ENCODE measurements at places on chromosomes 13 and 19.
A peak's percentile ranks its signal among the peaks of the same experiment; 100 is the strongest.

- no peak for DNase-seq
These were observed 36.3 kb downstream of the AP1M1 start for GRCh38 chr19:16233836-16234551.

DNA sequence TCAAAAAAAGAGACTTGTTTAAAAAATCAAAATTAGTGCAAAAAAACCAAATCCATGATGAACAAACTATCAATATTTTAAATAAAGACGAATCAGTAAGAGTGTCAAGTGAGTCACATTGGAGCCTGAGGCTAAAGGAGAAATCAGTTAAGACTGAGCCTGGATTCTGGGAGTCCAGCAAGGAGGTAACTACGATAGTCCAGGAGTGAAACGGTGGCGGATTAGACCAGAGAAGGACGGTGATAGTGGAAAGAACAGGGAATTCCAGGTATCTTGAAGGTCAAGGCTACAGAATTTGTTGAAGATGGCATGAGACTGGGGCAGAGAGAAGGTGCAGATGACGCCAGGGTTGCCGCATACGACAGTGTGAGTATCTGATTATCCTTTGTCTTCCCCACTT lies 7.0 kb upstream of the NPAS1 start:
- DNase-seq, result no peak

GRCh38 chr19:2740314-2740656 lies 468 bp upstream of the SLC39A3 start:
- no peak for DNase-seq

DNA sequence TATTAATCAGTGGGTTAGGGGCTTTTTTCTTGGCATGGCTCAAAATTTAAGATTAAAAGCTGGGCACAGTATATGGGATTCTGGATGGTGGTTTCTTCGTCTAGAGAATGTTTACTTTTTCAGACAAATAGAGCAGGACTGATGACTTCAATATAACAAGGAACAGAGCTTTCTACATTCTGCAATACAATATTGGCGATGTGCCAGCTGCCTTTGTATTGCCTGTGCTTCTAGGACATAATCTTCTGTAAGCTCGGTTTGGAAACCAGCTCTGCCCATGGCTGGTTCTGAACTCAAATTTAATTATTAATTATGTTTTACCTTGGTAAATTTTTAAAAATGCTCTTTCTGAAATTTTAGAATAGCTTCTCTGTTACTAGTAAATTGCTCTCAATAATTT lies 139.1 kb upstream of the TRPC4 start:
- peak; percentile 62 for DNase-seq

DNA sequence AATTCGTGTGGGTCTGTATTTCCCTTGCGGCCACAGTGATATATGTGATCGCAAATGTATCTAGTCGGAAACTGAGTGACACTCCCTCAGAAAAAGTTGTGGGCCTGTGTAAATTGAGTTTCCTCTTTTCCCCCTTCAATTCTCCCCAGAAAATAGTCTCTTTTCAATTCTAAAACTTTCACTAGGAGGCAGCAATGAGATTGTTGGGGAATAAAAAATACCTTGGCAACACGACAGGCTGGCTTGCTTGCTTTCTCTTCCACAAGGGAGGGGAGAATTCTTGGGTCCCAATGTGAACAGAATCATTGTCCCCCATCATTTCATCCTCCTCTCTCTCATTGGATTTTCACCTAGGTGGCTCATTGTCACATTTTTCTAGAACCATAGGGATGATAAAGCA lies 3.7 kb upstream of the SOX21 start:
- DNase-seq, result peak; percentile 60

GRCh38 chr19:11246941-11247340 lies 7.5 kb downstream of the ANGPTL8 start:
- DNase-seq, result no peak

GRCh38 chr19:16136185-16136999 lies 7.1 kb upstream of the HSH2D start:
- no peak for DNase-seq

- DNase-seq, result peak; percentile 67
These were observed 41.7 kb downstream of the PCDH17 start for GRCh38 chr13:57673197-57673596.

- peak; percentile 14 for DNase-seq
These were observed 18.2 kb downstream of the ZNF121 start for GRCh38 chr19:9565900-9566705.

GRCh38 chr19:45616704-45617017 lies 14.6 kb upstream of the GPR4 start:
- no peak for DNase-seq

GRCh38 chr13:66071608-66072007 lies 1158.5 kb downstream of the PCDH9 start:
- DNase-seq, result no peak

- no peak for DNase-seq
These were observed 41.0 kb upstream of the USP29 start for GRCh38 chr19:57078802-57079201.

DNA sequence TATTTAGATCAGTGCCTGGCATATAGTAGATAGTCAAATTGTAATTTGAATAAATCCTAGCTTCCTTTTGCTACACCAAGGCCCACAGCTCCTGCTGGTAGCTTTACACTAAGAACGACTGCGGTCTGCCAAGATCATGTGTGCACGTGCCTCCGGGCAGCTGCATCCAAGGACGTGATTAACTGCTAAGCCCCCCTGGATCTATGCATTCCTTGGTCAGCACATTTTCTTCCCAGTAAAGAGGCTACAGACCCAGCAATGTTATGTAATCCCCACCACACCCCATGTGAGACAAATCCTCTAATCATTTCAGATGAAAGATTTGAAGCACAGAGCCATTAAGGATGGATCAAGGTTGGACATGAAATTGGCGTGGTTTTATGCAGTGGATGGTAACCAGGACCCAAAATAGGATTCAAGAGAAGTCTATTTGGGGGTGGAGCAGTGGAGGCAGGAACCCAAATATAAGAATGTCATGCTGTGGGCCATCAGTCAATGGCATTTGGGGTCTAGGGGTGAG lies 65.2 kb upstream of the PEG3 start:
- peak; percentile 59 for DNase-seq

DNA sequence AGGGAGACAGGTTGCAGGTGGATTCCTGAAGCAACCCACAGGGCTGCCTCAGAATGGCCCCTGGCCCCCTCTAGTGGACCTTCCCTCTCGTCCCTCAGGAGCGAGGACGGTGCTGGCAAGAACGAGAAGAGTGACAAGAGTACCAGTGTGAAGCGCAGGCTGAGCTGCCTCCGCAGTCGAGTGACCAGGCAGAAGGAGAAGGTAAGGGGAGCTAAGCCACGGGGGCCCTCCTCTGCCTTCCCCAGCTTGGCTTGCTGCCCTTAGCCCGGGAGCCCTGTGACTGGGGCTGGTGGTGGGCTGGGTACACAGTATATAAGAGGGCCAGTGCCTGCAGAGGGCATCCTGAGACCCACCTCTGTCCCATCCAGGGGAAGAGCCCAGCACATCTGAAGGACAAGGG lies 34.0 kb downstream of the ARHGEF18 start:
- no peak for DNase-seq

GRCh38 chr13:44259045-44260027 lies 114.3 kb upstream of the SERP2 start:
- DNase-seq, result no peak

GRCh38 chr13:66714795-66715194 lies 515.3 kb downstream of the PCDH9 start:
- DNase-seq, result no peak

DNA sequence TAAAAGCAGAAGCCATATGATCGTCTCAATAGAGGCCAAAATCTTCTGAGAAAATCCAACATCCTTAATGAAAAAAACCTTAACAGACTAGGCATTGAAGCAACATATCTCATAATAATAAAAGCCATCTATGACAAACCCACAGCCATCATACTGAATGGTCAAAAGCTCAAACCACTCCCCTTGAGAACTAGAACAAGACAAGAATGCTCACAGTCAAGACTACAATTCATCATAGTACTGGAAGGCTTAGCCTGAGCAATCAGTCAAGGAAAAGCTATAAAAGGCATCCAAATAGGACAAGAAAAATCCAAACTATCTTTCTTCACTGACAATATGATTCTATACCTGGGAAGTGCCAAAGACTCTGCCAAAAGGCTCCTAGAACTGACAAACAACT lies 2668.2 kb upstream of the PCDH20 start:
- no peak for DNase-seq

- DNase-seq, result no peak
These were observed 52.0 kb downstream of the KLF2 start for GRCh38 chr19:16376649-16377048.

- DNase-seq, result no peak
These were observed 65.3 kb downstream of the PEPD start for GRCh38 chr19:33456076-33456844.

- no peak for DNase-seq
These were observed 22.7 kb downstream of the VRK3 start for GRCh38 chr19:50002386-50002960.

GRCh38 chr19:681029-682019 lies 5.1 kb downstream of the FSTL3 start:
- DNase-seq, result peak; percentile 83

GRCh38 chr19:42068756-42069571 lies 1.0 kb downstream of the GRIK5 start:
- DNase-seq, result no peak

GRCh38 chr19:28989739-28990138 lies 223.2 kb downstream of the UQCRFS1 start:
- no peak for DNase-seq

DNA sequence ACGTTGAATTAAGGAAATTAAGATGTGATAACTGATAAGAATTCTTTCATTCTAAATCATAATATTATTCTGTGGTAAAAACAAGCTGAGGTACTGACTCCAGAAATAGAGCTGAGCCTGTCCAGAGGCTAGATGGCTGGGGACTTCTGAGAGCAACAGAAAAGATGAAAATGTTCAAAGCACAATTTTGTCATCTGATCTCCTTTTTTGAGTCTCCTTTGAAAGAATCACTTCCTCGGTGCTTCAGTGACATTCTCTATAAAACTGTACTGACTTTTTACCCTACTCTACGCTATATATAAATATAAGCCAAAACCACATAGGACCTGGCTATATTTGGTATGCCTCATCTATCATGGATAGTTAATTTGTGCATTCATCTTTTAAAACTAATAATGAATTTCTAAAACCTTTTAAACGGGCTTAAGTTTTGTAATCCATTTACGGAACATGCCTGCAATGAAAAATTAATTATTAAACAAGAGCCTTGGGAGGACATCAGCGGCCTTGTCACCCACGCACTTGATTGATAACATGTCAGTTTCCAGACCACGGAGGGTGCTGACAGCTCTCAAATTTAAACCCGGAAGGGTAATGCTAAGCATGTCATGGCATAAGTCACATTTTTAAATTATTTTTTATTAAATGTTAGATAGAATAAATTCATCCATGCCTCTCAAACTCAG lies 235.5 kb downstream of the PCDH9 start:
- no peak for DNase-seq

DNA sequence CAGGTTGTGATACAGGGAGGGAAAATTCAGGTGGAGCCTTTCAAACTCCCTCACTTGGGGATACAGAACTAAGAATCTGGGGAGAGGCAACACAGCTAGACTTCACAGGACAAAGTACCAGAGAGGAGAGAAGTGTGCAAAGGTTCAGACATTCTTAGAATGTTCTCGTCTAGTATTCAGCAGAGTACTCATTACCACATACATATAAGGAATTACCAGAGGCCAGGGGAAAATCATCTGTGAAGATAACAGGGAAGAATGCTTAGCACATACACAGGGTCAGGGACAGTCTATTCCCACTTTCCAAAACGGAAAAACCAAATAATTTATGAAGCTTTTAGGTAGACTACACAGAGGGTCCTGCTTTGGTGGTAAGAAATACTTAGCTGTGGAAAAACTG lies 58.1 kb downstream of the TRPC4 start:
- DNase-seq, result no peak

DNA sequence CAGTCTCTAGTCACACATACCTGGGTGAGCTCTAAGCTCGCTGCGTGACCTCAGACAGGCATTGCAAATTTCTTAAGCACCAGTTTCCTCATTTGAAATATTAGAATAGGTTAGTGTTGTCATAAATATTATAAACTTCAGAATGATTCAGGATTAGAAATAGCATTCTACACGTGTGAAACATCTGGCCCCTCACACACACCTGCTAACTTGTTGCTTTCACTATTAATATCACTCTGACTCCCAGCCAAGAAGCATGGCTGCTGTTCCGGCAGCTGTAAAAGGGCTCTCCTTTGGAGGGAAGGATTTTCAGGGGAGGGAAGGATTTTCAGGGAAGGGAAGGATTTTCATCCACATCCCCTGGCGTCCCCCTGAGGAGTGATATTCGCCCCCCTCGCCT lies 161.3 kb upstream of the GPR12 start:
- no peak for DNase-seq

- no peak for DNase-seq
These were observed 24.2 kb downstream of the CEBPG start for GRCh38 chr19:33397536-33398360.

GRCh38 chr19:1079566-1080111 lies 12.7 kb downstream of the ARHGAP45 start:
- DNase-seq, result no peak

GRCh38 chr19:56566904-56567273 lies 379 bp upstream of the ZNF470 start:
- DNase-seq, result no peak

DNA sequence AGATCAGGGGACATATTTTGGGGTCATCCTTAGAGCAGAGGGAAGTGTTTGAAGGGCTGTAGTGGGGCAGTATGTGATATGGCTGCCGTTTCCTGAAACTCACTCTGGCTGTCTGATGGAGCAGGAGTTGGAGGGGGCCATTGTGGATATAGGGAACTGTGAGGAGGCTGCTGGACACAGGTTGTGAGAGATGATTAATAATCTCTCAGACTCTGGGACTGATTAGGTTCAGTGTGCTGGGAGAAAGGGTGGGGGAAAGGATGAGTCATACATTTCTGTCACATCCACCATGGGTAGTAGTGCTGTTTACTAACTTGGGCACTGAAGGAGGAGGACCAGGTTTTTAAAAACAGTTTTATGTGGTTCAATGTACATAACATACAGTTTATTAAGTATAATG lies 4.8 kb downstream of the B3GLCT start:
- DNase-seq, result no peak

- no peak for DNase-seq
These were observed 281.0 kb downstream of the ATP8A2 start for GRCh38 chr13:25652764-25653163.

GRCh38 chr13:98856983-98857382 lies 104.5 kb upstream of the SLC15A1 start:
- no peak for DNase-seq

DNA sequence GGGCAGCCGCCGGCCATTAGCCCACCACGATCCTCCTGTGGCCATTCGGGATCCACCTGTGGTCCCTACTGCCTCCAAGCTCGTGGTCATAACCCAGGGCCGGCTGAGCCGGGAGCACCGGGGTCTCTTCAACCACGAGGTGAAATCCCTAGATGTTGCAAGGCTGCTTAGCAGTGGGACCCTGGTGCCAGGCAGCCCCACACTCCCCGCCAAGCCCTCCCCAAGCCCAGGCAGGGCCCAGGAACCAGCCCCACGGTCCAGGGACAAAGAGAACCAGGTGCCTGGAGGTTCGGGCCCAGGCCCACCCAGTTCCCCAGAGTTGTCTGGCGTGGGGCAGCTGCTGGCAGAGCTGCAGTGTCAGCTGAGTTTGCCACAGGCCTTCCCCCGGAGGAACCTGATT lies 3.4 kb upstream of the TMEM145 start:
- DNase-seq, result no peak

- no peak for DNase-seq
These were observed 225.5 kb upstream of the KLHL1 start for GRCh38 chr13:70333752-70334151.
